NB4 (cell line): ENCODE measurements at places on chromosomes 7 and 10.

- DNase-seq, result no peak
Measured at GRCh38 chr7:140611641-140612040, 29.0 kb downstream of the DENND2A start.

DNA sequence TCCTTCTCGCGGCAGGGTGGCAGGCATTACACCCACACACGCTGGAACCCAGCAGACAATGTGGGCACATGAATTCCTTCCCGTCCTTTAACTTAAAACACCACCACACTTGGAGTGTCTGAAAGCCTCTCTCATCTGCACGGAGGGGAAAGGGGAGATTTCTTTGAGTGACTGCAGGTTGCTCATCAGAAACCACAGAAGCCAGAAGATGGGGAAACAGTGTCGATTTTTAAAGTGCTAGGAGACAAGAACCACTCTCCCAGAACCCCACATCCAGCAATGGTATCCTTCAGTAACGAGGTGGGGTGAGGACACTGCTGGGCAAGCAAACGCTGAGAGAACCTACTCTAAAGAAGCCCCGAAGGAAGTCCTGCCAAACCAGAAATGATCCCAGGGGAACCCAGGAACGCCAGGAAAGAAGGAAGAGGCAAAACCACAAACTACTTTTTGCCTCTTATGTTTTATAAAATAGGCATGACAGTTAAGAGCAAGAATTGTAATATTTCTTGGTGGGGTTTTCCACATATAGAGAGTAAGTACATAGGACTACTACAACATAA, 254.3 kb downstream of the ELFN1 start:
- peak; percentile 96 for DNase-seq

DNA sequence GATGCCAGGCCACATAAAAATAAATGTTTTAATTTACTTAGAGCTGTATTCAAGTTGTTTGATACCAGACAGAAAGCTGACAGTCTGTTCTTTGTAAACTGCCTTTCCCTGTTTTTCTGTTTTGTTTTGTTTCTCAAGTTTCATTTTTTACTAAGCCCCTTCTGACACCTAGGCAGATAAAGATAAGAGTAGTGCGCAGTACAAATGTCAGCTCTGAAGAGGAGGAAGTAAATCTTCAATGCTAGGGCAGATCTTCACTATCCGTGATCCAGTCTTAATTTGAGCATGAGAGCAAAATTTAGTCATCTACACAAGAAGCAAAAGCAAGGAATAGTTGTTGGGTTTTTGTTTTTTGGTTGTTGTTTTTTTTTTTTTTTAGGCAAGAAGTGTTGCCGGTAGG, 27.3 kb downstream of the MTURN start:
- peak; percentile 43 for DNase-seq

GRCh38 chr10:114022766-114023597, 20.7 kb upstream of the ADRB1 start:
- DNase-seq, result no peak
